ENCODE measurements at places on chromosomes 5 and 9. TPM values are rescaled to one million over a fixed set of nuclear protein-coding genes. Genes with fewer than 3 reads are reported as not detected.

CNTFR gene
- total RNA-seq, result not detected

DNA sequence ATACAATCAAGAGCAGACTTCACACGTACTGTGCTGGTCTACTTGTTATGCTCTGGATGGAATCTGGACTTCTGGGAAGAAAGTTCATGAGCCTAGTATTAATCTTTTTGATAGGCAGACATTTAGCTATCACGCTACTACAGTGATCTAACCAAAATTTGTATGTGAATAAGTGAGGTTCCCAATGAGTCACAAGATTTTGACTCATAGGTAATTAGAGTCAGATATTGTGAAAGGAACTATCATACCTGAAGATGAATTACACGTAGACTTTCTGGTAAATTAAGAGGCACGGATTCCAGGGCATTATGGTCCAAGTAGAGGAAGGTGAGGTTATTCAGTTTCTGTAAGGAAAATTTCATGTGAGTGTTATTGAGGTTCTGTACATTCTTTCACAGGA is 18.4 kb downstream of the OGN start:
- DNase-seq, result no peak

- peak; percentile 92 for DNase-seq
Observed at GRCh38 chr5:176844706-176845391, 34.5 kb downstream of the UNC5A start.

DNA sequence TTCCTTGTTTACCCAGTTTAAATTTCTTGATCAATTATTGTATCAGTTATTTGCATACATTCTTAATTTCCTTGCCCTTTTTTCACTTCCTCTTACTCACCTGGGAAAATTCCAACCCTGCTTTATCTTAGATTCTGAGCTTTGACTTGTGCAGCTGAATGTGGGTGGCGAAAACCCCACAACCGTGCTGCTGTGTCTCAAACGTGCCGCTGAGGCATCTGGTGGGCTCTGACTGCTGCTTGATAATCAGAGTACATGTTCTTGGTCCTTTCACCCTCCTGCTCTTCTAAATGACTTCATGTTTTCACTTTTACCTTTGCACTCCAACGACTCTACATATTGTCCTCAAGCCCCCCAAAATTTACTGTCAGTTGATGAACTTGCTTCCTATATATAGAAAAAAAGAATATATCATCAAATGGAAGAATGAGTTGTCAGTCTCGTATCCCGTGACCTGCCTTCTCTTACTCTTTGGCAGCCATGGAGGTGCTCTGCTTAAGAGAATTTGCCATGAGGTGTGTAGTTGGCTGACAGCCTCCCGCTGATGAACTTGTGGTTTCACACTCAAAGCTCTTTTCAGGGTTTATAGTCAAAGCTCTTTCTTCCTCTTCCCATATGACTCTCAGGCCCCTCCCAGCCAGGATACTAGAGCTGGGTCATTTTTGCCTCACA is 14.0 kb upstream of the JAK2 start:
- DNase-seq, result no peak

All from Caki2 (cell line).